ENCODE measurements at places on chromosomes 7 and 10.

DNA sequence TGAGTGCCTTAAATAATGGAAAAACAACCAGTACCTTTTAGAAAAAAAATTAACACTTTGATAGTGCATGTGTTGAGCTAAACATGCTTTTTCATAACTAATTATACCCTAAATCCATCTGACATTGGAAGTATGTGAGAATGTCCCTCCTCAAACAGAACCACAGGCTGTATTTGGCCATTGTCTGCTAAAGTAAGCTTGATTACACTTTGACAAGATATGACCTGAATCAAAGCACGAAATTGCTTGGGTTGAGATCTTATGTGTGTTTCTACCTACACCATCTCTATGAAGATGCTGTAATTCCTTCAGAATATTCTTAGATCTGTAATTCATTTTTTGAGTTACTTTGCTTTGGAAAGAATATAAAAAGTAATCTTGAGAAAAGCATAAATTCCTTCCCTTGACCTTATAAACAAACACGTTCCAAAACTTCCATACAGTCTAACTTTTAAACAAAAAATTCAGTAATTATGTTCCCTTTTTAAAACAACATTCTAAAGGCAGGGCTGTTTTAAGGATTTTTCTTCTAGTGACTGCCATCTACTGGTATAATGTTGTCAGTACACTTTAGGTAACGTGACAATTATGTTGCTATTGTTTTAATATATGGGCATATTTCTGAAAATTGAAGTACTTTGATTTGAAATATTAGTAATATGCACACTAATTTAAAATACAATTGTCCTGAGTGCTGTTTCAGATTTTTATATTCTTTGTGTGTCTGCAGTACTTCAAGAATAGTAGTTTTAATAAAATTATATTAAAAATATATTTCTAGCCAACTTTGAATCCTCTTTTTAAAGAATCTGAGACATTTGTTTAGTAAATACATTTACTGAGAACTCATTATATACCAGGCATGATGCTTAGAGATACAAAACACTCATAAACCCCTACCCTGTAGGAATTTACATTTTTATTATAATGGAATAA, 20.9 kb downstream of the CD36 start:
- DNase-seq, result peak; percentile 8

GRCh38 chr10:129626796-129627435, 159.9 kb downstream of the MGMT start:
- DNase-seq, result peak; percentile 52

DNA sequence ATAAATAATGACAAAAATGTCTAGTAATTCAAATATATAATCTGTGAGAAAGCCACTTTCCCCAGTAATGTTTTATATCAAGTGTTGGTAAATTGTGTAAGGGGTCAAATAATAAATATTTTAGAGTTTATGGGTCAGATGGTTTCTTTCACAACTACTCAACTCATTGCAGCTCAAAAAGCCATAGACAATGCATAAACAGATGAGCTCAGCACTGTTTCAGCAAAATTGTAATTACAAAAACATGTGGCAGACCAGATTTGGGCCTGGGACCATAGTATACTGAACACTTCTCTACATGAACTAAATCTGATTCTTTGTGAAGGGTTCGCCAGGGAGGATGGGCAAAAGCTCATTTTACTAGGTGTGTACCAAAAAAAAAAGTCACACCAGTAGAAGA, 460.8 kb downstream of the NRG3 start:
- DNase-seq, result no peak

DNA sequence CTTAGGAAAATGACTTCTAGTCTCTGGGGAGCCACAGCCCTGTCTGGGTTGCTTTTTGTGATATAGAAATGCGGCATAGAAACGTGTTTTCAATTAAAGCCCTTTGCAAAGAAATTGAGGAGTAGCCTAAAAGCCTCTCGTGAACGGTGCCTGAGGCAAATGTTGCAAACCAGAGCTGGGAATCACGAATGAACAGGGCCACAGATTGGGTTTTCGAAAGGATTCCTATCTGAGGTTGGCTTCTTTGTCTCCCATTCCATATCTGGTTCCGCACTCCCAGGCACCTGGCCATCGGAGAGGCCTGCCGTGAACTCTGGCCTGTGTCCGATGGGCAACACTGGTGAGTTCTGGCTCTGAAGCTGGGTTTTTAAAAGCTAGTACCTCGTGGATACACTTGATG, 221.6 kb downstream of the TCF7L2 start:
- DNase-seq, result no peak

DNA sequence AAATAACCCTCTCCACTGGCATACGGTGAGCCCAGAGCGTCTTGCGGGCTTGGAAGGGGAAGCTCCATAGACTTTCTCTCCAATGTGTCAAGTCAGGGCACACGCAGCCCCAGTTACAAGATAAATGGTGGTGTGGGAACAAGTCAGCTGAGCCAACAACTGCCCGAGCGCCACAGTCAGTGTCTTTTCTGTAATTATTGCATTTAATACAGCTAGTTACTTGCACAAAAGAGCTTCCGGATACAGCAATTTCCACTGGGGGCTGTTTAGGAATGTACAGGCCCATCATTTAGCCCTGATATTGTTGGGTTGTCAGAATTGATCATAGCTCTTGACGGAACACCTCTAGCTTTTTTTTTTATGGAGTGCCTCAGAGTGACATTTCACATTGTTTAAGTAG, 193.5 kb upstream of the SP8 start:
- DNase-seq, result no peak

- no peak for DNase-seq
Observed at GRCh38 chr10:43816351-43817321, 168.0 kb upstream of the ZNF32 start.

GRCh38 chr10:103612462-103613365, 119.2 kb downstream of the NEURL1 start:
- DNase-seq, result no peak

- DNase-seq, result no peak
Observed at GRCh38 chr7:143012409-143012808, 14.5 kb downstream of the OR9A2 start.

- no peak for DNase-seq
Observed at GRCh38 chr10:91694170-91694794, 61.4 kb upstream of the PPP1R3C start.

GRCh38 chr10:18868919-18869318, 179.7 kb upstream of the MALRD1 start:
- no peak for DNase-seq

GRCh38 chr7:35753761-35754603, 46.9 kb upstream of the SEPTIN7 start:
- no peak for DNase-seq

GRCh38 chr7:116138202-116138801, 72.0 kb upstream of the TES start:
- peak; percentile 64 for DNase-seq

- DNase-seq, result peak; percentile 25
Observed at GRCh38 chr10:63627881-63628296, 106.7 kb downstream of the REEP3 start.

GRCh38 chr10:32461203-32461602, 15.3 kb downstream of the CCDC7 start:
- no peak for DNase-seq

- DNase-seq, result no peak
Observed at GRCh38 chr7:1673581-1674118, 3.6 kb downstream of the ELFN1 start.

DNA sequence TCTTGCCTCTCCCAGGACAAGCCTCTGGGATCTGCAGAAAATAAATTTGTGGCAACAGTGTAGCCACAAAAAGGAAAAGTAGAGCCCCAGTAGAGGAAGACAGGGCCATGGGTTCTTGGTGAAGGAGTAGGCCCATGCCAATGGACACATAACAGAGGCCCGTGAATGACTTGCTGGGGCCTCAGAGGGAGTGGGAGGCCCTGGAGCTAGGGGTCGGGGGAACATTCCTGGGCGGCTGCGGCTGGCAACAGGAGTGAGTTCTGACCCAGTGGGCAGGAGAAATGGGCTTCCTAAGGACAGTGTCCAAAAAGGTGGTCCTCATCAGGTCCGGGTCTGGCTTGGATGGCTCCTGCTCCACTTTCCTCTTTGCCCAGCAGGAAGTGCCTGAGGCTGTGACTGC, 260.0 kb downstream of the CCSER2 start:
- DNase-seq, result no peak

DNA sequence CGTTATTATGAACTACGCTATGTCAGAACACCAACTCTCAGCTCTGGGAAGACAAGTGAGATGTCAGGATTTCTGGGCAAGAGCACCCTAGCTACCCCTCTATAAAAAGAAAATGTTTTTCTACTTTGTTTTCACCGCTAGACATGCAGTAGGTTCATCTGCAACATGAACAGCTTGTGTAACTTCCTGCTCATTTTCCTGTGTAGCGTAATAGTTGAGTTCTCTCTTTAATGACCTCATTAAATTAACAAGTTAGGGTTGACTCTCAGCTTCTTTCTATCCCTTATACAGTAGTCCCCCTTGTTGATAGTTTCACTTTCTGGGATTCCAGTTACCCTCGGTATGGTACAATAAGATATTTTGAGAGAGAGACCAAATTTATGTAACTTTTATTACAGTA, 329.4 kb upstream of the ZNF32 start:
- DNase-seq, result no peak

GRCh38 chr10:100621360-100622205, 85.8 kb downstream of the HIF1AN start:
- DNase-seq, result no peak

- no peak for DNase-seq
Observed at GRCh38 chr7:50594734-50595485, 29.7 kb upstream of the DDC start.

- no peak for DNase-seq
Observed at GRCh38 chr7:4831723-4832495, 29.9 kb downstream of the PAPOLB start.

- no peak for DNase-seq
Observed at GRCh38 chr7:1965579-1966294, 267.0 kb downstream of the MAD1L1 start.

DNA sequence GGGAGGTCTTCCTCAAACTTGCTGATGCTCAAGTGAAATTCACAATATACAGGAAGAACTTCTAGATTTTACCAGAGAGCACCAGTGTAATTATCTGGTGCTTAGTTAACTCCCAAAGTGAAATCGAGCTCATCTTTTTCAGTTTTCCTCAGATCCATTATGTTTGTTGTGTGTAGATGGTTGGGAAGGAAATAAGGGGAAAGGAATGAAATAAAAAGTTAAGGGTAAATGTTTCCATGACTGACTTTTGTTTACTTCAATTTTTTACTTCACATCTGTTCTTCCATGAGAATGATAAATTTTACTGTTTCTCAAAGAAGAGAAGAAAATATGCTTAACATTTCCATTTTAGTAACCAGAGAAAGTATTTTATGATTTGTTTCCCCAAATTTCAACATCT, 21.3 kb downstream of the FAM107B start:
- no peak for DNase-seq

- no peak for DNase-seq
Observed at GRCh38 chr7:51019191-51019844, 236.6 kb upstream of the GRB10 start.

DNA sequence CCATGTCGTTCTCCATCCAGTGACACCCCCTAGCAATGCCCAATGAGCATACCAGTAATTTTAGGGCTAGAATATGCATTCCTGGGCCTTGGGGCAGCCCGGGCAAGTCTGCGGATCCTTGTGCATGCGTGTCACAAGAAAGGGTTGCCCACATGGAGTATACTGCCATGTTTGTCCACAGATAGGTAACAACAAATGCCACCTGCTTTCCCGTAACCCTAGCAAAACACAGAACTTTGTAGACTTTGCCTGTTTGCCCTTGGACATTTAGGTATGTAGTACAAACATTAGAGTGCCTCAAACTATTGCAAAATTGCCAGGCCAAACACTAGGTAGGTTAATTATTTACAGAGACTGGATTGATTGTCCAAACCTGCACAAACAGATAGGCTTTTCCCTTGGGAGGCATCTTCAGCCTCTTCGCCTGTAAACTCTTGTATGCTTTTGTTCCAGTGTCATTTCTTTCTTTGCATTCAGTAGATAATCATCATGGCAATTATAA, 117.0 kb downstream of the ADCY1 start:
- DNase-seq, result no peak

- DNase-seq, result no peak
Observed at GRCh38 chr10:124708922-124709520, 35.2 kb downstream of the FAM53B start.

GRCh38 chr10:510415-510881, 179.0 kb downstream of the DIP2C start:
- no peak for DNase-seq

DNA sequence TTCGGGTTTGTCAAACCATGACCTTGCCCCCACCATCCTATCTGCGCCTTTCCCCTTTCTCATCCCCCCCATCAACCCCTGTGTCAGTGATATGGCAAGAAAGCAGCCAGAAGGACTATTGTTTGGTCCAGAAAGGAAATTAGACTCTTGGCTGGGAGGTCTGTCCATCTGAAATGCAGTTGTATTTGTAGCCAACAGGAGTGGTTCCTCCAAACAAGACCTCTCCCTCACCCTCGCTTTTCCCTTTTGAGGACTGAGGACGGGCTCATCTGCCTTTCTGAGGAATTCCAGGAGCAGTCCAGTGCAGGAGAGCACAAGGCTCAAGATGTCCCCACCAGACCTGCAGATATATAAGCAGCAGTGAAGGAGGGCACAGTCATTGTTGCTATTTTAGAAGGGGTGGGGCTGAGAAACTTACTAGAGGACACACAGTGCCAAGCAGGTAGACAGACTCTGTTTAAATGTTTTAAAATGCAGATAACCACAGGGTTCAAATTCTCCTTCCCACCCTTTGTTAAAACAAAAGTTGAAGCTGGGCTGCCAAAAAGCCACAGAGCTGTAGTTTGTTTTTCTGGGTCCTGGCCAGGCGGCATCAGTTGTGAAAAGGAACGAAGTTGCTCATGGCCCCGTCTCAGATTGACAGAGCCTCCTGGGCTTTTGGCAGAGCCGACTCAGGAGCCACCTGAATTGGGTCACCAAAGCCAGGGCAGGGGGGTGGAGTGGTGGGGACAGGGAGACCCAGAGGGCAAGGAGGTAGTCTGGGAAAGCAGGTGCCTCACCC, 37.3 kb downstream of the CYP17A1 start:
- no peak for DNase-seq

DNA sequence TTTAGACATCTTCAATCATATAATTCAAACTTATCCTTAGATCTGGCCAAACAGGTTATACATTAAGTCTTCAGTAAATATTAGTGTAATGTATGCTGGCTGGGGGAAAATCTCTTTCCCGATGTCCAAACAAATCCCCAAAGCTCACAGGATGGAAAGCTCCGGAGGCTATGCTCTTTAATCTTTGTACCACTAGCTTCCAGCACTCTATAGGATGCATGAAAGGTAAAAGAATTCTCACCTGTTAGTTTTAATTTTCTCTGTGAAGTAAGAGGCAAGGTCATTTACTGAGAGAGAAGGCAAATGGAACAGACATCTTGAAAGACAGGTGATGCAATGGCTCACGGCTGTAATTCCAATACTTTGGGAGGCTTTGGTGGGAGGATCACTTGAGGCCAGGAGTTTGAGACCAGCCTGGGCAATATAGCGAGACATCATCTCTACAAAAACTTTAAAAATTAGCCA, 99.8 kb upstream of the KIF5B start:
- no peak for DNase-seq

GRCh38 chr10:73650537-73651331, 5.1 kb downstream of the SYNPO2L start:
- DNase-seq, result no peak
